ENCODE measurements at places on chromosomes 7 and 10. TPM values are rescaled to one million over a fixed set of nuclear protein-coding genes. Genes with fewer than 3 reads are reported as not detected.

The NXPH1 gene
- total RNA-seq = 0.13 TPM

The VAX1 gene
- not detected for total RNA-seq

The TUBB8 gene
- not detected for total RNA-seq

The GIMAP7 gene
- not detected for total RNA-seq

The ANKRD30A gene
- total RNA-seq = not detected

The TRIM73 gene
- total RNA-seq = 0.94 TPM

The HOXA6 gene
- 1.0 TPM for total RNA-seq

The NUTM2A gene
- total RNA-seq = 0.47 TPM

The TAS2R41 gene
- total RNA-seq = not detected

The ZRANB1 gene
- total RNA-seq = 28.3 TPM

The DDIT4 gene
- total RNA-seq = 97.0 TPM

The NEURL1 gene
- total RNA-seq = 10.6 TPM

The GIMAP2 gene
- 2.1 TPM for total RNA-seq

The CYP26C1 gene
- total RNA-seq = 0.10 TPM

The TACC2 gene
- total RNA-seq = 25.1 TPM

The SEMA3C gene
- total RNA-seq = 165 TPM

The UTF1 gene
- not detected for total RNA-seq

The PHF14 gene
- 63.6 TPM for total RNA-seq

The GJD4 gene
- 13.9 TPM for total RNA-seq

The EZH2 gene
- total RNA-seq = 6.5 TPM

The PTF1A gene
- total RNA-seq = not detected

The TMEM196 gene
- not detected for total RNA-seq

The PLEKHS1 gene
- total RNA-seq = not detected

The FAM221A gene
- total RNA-seq = 2.9 TPM

The OR9A2 gene
- total RNA-seq = not detected

The NAT16 gene
- total RNA-seq = not detected

Measured in myocyte (in vitro differentiated cells).